GM04503 (cell line): ENCODE measurements at places on chromosomes 3 and 15.

- no peak for DNase-seq
Measured at GRCh38 chr15:39616731-39617455, 36.0 kb downstream of the THBS1 start.

DNA sequence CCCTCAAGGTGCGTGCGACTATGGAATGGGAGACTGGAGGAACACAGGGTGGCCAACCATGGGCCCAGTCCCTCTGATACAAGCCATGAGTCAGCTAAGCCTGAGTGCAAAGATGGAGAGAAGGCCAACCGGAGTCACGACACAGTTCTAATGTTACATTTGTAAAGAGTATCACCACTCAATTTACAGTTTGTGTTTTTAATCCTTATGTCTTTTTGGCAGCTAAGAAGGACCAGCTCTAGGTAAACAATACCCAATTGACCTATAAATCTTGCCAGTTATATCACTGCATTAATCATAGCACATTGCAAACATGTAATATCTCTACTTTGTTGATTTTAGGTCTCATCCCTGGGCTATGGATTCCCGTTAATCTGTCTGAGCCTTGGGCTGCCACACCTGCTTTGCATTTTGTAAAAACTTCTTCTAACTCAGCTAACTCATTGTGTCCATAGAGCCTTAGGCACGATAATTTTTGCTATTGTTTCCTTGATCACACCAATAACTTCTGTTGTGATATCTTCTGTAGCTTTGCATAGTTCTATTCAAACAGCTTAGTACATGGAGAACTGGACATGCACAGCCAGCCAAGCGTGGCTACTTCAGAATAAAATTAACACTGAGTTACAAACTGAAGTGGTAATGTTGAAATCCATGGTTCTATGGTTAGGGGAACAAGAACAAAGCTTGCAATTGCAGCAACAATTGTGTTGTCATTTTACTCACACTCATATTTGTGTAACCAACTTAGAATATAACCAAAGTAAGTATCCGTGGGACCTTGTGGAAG, 50.3 kb downstream of the LSM3 start:
- DNase-seq: no peak

DNA sequence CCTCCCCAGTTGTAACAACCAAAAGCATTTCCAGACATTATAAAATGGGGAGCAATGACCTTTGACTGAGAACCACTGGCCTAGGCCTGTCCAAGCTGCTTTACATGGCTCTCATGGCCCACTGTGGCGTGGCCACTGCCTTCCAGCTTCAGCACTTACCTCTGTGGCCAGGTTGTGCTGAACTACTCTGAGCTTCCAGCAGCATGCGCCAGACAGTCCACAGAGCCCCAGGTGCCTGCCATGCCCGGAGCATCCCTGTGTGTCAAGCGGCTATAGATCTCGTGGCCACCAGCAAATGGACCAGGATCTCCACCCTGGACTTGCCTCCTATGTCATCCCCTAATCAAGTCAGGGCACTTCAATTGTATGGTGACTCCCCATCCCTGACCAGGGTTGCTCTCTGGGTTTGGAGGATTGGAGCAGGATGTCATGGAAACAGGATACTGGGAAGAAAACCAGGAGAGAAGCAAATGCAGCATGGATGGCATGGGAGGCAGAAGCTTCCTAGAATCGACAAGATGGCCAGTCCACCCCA, 199.7 kb downstream of the UACA start:
- no peak for DNase-seq

- DNase-seq: no peak
Measured at GRCh38 chr3:60651799-60652198, 599.5 kb downstream of the FHIT start.

- no peak for DNase-seq
Measured at GRCh38 chr3:146152834-146153233, 8.2 kb downstream of the PLOD2 start.

GRCh38 chr15:80580106-80580505, 115.0 kb upstream of the ABHD17C start:
- peak; percentile 41 for DNase-seq

DNA sequence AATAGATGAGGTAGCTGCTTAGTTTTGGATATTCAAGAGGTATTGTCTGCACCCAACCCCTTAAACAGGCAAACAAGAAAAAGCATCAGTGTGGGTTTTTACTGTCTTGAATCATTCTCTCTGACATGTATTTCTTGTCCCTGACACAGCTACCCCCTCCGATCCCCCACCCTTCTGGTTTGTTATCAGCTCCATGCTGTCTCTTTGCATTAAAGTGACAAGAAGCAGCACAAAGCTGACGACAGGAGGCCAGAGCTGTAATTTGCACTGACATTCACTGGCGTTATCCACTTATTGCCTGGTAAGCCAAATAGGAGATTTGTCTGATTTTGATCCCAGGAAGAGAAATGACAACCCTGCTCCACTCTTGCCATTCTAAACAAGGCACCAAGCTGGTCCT, 83.3 kb upstream of the SNRK start:
- no peak for DNase-seq

DNA sequence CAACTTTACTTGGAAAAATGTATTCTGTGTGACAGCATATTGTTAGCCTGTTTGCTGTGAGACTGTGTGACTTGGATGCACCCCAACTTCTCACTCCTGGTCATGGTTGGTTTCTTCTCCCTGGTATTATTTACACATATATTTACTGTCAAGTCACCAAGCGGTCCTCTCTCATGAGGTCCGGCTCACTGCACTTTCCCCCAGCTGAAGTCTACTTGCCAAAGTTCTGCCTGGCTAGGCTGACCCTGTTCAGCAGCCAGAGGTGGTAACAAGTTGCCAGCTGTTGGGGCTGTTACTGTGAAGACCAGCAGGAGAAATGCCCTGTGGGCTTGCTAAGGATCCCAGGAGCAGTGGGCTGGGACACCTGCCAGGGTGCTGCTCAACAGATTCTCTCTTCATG, 337.5 kb downstream of the MFSD1 start:
- no peak for DNase-seq
